ENCODE measurements at places on chromosomes 5 and 9.

DNA sequence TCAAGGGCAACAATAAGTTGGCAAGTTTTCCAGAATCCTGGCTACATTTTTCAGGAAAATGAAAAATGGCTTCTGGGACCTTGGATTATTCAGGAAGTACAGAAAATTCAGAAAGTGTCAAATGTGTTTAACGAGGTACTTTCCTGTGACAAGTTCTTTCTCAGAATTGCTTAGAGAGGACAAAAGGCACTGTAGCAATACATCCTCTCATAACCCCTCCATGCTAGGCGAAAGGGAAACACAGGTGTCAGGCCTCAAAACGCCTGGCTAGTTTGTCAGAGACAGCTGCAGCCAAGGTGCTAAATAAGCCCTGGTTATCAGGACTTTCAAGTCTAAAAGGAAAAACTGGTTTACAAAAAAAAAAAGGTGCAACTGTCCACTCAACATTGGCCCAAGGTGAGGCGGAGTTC, 115.2 kb downstream of the GNAQ start:
- DNase-seq, result no peak

- no peak for DNase-seq
These were observed 237.1 kb upstream of the NMUR2 start for GRCh38 chr5:152641970-152642805.

DNA sequence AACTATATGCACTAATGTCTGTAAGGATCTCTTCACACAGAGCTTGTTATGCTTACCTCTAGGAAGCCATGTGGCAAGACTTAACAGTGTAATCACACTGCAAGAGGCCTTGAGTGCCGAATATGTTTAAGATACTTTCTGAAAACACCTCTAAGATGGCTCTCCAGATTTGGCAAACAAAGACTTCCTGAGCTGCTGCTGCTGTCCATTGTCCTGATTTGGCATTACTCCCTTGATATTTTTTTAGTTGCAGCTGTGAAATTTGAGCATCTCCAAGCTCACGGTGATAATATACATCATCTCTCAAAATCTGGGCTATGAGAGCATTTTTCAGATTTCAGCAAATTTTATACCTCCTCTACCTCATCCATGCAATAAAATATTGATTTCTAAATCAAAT, 384.5 kb upstream of the CDH6 start:
- DNase-seq, result no peak

DNA sequence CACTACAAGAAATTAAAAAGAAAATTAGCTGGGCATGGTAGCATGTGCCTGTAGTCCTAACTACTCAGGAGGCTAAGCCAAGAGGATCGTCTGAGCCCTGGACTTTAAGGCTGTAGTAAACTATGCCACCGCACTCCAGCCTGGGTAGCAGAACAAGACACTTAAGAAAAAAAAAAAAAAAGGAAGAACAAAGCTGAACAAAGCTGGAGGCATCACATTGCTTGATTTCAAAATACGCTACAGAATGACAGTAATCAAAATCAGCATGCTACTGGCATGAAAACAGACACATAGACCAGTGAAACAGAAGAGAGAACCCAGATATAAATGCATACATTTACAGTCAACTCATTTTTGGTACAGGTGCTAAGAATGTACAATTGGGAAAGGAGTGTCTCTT, 14.5 kb upstream of the OTULIN start:
- no peak for DNase-seq

DNA sequence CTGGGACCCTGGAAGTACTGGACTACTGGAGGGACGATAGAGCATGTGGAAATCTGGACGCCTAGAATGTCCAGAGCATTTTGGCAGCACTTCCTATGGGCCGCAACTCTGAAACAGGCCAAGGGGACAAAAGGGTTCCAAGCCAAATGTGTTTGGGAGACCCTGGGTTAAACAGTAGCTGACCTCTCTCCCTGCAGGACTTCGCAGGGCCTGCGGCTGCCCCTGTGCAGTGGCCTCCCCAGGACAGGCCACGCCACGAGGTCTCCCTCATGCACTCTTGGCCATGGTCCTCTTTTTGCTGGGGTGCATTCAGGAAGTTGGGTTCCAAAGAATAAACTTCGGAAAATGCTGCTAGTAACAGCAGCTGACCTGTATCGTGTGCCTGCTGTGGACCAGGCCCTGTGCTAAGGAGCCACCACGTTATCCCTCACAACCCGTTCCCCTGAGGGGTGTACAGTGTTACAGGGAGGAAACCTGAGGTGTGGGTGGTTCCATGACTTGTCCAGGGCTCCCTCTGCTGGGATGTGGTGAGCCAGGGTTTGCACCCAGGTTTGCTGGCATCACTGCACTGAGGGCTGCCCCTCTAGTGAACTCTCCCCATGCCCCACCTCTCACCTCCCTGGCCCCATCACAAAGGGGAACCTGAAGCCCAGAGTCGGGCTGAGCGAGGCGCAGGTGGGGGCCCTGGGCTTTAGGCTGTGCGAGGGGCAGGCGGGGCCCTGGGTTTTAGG, 79.4 kb downstream of the AMBP start:
- no peak for DNase-seq

GRCh38 chr5:180086816-180087399, 15.3 kb upstream of the RNF130 start:
- DNase-seq, result no peak
